ENCODE measurements at places on chromosomes 3 and 15.

- no peak for DNase-seq
These were observed 214.6 kb upstream of the MDFIC2 start for GRCh38 chr3:70527026-70527425.

GRCh38 chr3:128577711-128578110 lies 72.9 kb downstream of the RPN1 start:
- DNase-seq: no peak

- DNase-seq: no peak
These were observed 712.3 kb upstream of the LMCD1 start for GRCh38 chr3:7789324-7789723.

- no peak for DNase-seq
These were observed at the start of gene KY for GRCh38 chr3:134650431-134651346. KY (minus strand) TSS chr3:134651022; CDS start chr3:134650960, 62 bp downstream.

DNA sequence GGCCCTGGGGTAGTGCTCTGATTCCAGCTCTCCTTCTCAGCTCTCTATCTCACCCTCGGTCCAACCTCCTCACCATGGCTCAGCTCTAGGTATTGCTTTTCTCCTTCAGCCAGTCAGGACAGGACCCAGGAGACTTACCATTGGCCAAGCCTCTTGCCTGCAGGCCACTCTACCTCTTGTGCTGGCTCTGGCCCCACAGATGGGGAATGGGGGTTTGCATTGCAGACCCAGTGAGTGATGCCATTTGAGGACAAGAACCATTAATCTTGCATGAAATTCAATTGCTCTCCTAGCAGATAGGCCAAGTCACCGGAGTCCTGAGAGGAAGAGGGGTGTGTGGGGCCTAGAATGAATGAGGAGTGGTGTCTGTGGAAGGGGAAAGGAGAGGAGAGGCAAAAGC lies 6.1 kb upstream of the RPP25 start:
- DNase-seq: no peak

DNA sequence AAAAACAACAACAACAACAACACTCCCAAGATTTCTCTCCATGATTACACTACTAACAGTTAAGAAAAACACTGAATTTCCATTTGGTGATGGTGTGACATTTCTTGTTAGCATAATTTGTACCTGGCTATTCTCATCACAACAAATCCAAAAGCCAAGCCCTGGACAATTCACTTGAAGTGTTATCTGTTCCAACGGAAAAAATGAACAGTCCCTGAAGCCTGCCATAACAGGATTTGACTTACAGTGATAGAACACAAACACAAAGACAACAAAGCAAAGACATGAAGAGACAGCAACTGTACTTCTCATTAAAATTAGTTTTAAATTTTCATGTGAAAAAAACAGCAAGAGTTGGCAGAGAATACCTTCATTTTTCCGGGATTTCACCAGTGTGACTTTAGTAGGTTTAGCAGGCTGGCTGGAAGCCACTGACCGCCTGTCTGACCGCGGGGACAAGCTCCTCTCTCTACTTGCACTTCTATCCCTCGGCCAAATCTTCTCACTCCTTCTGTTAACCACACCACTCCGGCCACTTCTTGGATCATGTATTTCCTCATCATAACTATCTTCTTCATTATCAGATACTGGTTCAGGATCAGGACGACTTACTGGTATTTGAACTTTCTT lies 56.3 kb downstream of the TJP1 start:
- DNase-seq: no peak

DNA sequence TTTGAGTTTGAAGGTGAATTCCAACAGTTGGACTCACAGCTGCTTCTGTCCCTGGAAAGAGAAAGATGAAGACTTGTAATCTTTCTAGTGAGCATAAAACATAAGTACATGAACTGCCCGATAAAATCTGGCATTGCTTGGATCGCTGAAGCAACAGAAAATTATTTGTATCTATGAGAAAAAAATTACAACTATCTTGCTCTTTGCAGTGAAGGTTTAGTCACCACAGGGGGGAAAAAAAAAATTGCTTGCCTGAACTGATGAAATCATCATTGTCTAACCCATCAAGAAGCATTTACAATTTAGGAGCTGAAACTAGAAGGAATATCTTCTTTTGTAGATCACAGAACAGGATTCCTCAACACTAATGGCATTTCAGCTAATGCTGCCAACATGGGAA lies 20.0 kb downstream of the TMEM207 start:
- no peak for DNase-seq

GRCh38 chr15:51121631-51122225 lies 27.0 kb upstream of the TNFAIP8L3 start:
- DNase-seq: no peak

DNA sequence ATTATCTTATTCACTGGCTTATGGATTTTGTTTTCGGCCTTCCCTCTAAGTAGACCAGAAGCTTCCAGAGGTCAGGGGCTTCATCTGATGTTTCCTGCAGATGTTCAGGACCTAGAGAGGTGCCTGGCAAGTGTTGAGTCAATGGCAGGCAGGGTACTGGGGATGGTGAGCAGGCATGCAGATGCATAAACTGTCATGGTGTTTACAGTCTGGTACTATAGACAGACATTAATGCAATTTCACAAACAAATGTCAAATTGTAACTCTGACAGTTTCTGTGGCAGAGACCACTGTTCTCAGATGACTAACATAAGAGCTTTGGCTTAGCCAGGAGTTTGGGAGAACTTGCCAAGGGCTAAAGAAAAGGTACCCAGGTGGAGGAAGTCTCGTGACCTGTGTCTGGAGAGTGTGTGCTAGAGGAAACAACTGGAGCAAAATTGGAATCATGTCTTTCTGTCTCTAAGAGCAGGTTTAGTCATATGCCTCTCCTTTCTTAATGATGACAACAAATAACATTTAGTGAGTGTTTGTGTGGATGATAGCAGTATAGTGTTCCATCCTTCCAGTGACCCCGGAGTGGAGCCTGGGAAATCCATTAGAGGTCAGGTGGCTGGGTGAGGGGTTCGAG lies 53.7 kb upstream of the TRAK1 start:
- no peak for DNase-seq

GRCh38 chr15:71810256-71811035 lies at the start of gene NR2E3:
NR2E3 (plus strand) TSS chr15:71810554; CDS start chr15:71810744, 190 bp downstream.
- DNase-seq: no peak

GRCh38 chr3:176988795-176989194 lies 208.5 kb downstream of the TBL1XR1 start:
- no peak for DNase-seq

- DNase-seq: no peak
These were observed 36.6 kb upstream of the SLC22A13 start for GRCh38 chr3:38229036-38229435.

- no peak for DNase-seq
These were observed 78.3 kb downstream of the APBA2 start for GRCh38 chr15:28964098-28964497.

- no peak for DNase-seq
These were observed 121.3 kb upstream of the IQSEC1 start for GRCh38 chr3:13194285-13195209.

GRCh38 chr15:40468898-40469331 lies 1.9 kb upstream of the CHST14 start:
- DNase-seq: no peak

GRCh38 chr3:128956440-128956839 lies 37.4 kb downstream of the CFAP92 start:
- DNase-seq: no peak

GRCh38 chr3:186895406-186895805 lies 34.9 kb upstream of the ST6GAL1 start:
- DNase-seq: no peak

GRCh38 chr3:71229905-71230657 lies 353.4 kb downstream of the FOXP1 start:
- DNase-seq: no peak

DNA sequence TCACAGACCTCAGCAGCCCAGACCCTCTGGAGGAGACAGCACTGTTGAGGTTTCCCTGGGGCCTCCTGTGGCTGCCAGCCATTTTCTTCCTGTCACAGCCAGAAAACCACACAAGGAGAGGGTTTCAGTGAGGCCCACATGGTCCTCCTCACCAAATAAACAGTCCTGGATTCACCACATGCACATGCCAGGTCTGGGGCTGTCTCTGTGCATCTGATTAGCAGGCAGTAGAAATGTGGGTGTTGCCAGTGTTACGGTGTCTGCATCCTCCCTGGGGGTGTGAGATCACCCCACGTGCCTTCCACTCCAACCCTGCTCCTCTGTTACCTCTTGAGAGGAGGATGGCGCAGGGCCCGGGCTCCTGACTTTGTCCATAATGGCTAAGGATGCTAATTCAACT lies 140.4 kb downstream of the CHDH start:
- DNase-seq: no peak

DNA sequence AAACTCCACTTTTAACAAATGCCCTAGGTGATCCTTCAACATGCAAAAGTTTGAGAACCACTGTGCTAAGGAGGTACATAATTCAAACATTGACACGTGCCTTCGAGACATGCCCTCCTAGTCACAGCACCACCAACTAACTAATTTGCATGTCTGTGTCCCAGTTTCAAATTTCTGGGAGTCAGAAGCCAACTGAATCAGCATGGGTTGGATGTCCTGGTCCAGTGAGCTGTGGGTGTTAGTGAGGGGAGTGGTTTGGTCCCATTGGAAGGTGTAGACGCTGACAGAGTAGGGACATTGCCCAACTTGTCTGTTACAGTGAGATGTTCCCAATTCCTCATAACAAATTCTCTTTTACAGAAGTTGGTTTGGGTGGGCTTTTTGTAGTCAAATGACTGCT lies 67.3 kb upstream of the ADPGK start:
- no peak for DNase-seq

GRCh38 chr3:128554465-128555097 lies 61.6 kb upstream of the GATA2 start:
- DNase-seq: no peak

- DNase-seq: no peak
These were observed 5.2 kb upstream of the GPR176 start for GRCh38 chr15:39925112-39925842.

DNA sequence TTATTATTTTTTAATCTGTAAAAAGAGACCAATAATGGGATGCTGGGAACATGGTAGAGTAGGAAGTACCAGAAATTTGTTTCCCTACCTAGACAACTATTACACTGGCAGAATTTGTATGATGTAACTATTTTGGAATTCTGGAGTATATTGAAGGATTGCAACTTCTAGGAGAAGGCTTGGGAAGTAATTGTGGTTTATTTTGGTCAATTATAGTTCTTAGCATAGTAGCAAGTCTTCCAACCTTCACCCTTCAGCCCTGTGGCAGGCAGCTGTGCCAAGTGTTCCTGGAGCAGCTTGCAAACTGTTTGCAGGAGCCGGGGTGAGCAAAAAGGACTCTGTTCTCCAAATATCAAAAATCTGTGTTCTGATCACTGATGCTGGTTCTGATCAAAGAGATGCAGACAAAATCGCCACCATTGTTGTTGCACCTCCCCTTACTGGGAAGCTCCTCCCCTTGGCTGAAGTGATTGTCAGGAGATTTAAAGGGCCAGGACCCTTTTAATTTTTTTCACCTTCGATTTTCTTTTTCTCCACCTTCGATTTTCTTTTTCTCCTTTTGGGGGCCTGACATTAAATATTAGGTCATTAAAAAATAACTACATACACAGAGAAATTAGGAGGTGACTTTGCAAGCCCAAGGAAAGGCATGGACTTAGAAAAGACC lies 363.3 kb downstream of the SLC9A9 start:
- no peak for DNase-seq

GRCh38 chr15:48796930-48797329 lies 13.9 kb downstream of the CEP152 start:
- no peak for DNase-seq

- DNase-seq: no peak
These were observed 49.9 kb upstream of the ADCY5 start for GRCh38 chr3:123498761-123499160.

GRCh38 chr3:3141939-3142338 lies 15.2 kb downstream of the TRNT1 start:
- DNase-seq: no peak

GRCh38 chr3:139261754-139262586 lies 81.8 kb upstream of the MRPS22 start:
- no peak for DNase-seq

GRCh38 chr15:83918011-83918410 lies 264.1 kb downstream of the ADAMTSL3 start:
- DNase-seq: no peak

DNA sequence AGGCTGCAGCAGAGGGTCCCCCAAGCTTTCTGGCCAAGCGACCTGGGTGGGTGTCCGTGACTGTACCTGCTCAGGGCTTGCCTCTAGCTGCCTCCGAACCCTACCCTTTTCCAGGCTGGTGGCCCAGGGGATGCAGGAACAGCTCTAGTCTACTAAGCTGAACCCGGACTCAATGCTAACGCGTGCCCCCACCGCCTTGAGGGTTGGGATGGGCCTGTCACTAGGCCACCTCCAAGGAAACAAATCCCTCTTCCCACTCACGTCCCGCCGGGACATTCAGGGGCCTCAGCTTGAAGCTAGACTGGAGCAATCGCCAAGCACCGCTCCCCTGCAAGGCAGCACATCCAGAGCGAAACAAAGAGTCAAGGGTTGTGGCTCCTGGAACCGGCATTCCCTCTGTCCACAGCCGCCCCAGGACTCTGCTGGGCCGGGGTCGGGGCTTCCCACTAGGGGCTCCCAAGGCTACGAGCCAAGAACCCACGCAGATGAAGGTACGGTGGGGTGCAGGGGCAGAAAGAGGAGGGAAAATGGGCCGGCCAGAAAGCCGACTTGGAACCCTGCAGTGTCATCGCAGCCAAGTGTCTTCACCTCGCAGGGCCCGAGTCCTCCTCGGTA lies 2.9 kb downstream of the FBXL22 start:
- DNase-seq: no peak

- no peak for DNase-seq
These were observed 9.5 kb downstream of the PRKCD start for GRCh38 chr3:53170325-53171063.

- no peak for DNase-seq
These were observed 52.5 kb downstream of the ADCY5 start for GRCh38 chr3:123396171-123397049.

- no peak for DNase-seq
These were observed 36.7 kb upstream of the ZBTB38 start for GRCh38 chr3:141331377-141332318.

GRCh38 chr3:45607790-45608189 lies 13.2 kb downstream of the LIMD1 start:
- DNase-seq: no peak

GRCh38 chr3:101858464-101859030 lies 9.2 kb downstream of the NFKBIZ start:
- no peak for DNase-seq

GRCh38 chr3:8341821-8342247 lies 159.8 kb upstream of the LMCD1 start:
- no peak for DNase-seq

DNA sequence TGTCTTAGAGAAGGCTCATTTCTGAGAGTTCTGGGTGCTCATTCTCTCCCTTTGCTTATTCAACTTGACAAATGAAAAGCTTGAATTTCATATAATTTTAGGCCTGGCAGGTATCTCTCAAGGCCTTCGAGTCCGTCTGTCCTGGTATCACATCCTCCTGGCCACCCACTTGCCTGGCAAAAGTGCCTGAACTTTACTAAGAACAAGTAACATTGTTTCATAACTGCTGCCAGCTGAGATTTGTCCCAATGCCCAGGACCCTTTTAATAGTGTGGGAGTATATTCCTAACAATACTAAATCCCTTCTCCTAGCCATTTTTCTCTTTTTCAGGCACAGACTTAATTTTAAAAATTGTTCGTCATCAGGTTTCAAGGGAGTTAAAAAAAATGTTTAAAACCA lies 18.1 kb downstream of the LARP6 start:
- DNase-seq: no peak

- DNase-seq: no peak
These were observed 174.0 kb downstream of the RAB11A start for GRCh38 chr15:66043264-66043663.
